Activated CD4-positive, alpha-beta T cell treated with anti-CD3 and anti-CD28 coated beads, Interleukin-2, amount 50 U/mL, for 48 hours (primary cell): ENCODE measurements at places on chromosomes 12 and 14.

DNA sequence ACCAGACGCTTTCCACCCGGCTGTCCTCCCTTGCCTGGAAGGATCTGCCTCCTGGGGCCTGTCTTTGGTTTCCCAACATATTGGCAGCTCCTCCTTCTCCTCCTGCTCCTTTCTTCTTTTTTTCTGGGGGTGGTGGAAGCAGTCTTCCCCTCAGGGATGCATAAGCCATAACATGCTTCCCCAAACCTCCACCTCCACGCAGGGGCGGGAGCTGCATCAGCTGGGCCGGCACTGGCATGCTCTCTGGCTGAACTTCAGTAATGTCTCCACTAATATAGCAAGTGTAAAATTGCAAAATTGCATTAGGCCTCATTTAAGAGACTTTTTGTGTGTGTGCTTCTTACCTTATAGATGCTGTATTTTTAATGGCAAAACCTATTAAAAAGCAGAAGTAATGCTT lies 58.6 kb downstream of the GLT1D1 start:
- DNase-seq, result no peak

DNA sequence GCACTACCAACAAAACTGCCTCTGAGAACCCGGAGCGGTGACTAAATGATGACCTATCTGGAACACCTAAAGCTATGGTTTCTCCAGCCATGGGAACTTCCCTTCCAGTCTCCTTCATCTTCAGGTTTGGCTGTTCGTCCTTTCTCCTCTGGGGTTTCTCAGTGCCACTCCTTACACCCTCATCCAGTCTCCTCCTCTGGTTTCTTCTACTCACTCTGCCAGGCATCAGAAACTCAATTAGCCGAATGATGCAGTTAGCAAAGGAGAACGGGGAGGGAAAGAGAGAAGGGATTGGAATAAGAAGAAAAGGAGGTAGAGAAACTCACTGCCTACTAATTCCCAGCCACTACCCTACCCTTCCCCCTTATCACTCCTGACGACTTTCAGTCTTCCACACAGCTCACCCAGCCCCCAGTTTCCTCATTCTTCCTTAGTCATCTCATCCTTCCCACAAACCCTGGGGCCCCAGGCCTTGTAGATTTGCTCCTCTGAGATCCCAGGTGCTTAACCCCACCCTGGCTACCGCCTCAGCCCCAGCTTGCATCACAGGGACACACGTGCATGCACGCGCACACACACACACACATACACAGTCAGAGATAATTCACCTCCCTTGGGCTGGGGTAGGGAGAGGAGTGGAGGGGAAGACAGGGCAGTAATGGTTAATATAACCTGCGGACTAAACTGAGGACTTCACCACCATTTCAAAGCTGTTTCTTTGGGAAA lies 13.0 kb downstream of the FGD6 start:
- no peak for DNase-seq

DNA sequence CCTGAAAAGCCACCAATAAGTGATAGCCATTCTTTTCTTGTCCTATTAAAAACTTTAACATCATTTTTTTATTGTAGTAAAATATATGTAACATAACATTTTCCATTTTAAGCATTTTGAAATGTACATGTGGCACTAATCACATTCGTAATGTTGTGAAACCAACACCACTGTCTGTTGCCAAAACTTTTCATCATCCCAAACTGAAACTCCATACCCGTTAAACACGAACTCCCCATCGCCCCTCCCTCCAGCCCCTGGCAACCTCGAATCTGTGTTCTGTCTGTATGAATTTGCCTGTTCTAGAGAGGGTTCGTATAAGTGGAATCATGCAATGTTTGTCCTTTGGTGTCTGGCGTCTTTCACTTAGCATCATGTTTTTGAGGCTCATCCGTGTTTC lies 75.9 kb downstream of the CCDC92 start:
- DNase-seq, result no peak

- no peak for DNase-seq
These were observed 274.7 kb downstream of the EGLN3 start for GRCh38 chr14:33676135-33676566.

GRCh38 chr12:20089077-20089476 lies 279.3 kb upstream of the PDE3A start:
- DNase-seq, result no peak

DNA sequence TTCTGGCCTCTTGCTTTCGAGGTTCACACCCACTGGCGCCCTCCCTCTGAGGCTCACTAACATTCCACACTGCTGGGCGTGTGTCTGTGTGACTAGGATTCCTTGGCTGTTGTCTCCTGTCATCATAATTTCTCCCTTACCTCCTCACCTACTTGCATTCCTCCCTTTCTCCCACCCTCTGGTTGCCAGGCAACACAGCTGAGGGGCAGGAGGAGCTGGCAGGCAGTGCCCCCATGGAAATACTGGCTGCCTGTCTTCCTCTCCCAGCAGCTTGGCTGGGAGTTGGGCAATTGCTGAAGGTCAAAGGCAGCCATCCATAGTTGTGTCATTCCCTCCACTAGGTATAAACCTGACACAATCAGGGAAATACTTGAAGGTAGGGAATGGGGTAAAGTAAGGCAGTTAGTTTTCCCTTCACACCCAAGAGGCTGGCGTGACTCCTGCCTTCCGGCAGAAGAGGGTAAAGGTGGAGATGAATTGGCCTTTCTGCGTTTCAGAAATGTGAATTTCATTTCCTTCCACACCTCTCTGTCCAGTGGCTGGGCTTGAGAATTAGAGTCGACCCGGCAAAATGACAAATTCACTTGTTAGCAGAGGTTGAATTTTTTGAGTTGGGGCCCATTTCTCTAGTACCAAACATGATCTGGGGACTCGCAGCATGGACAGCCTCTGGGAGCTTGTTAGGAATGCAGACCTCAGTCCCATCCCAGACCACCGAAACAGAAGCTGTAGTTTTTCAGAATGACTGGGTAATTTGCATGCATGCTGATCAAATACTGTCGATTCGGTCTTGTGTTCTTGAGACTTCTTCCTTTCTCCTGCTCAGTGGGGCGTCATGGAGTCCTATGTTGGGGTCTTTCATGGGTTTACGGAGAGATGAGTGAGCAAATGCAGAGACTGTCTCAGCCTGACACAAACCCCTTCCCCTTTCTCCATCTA lies 24.3 kb upstream of the EMP1 start:
- no peak for DNase-seq

DNA sequence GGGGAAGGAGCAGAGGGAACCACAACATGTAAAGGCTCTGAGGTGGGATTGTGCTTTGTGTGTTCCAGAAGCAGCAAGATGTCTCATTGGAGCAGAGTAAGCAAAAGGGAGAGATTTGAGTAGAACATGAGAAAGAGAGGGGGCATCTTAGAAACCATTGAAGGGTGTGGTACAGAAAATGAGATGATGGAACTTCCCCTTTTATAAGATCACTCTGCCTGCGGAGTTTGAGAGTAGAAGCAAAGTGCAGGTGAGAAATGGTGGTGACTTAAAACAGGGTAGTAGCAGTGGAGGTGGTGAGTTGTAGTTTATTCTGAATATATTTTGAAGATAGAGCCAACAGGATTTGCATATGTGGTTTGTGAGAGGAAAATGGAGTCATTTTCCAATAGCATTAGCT lies 56.0 kb downstream of the FBXO34 start:
- no peak for DNase-seq

- DNase-seq, result no peak
These were observed 270.5 kb upstream of the PWP1 start for GRCh38 chr12:107415071-107415470.

- DNase-seq, result no peak
These were observed 1417.4 kb upstream of the FLRT2 start for GRCh38 chr14:84112589-84112988.

DNA sequence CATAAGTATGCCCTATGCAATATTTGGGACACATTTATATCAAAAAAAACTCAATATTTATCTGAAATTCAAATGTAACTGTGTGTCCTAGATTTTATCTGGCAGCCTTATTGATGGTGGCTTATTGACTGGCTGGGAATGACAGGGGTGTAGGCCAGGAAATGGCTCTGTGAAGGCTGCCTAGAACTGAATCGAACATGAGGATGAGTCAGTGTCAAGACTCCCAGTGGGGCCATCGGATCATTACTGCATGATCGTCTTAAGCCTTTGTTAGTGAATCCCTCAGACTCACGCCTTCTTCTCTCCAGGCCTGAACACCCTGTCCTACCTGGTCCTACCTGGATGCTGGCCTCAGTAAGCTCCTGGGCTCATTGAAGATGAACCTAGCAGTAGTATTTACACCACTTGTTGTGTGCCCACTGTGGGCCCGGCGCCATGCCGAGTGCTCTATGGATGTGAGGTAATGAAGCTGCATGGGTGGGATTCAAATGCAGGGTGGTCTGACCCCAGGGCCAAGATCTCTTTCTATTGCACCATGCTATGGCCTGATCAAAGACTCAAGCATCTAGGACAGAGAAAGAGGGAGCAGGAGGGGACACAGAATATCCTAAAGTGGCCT lies 21.0 kb upstream of the FAIM2 start:
- DNase-seq, result no peak

DNA sequence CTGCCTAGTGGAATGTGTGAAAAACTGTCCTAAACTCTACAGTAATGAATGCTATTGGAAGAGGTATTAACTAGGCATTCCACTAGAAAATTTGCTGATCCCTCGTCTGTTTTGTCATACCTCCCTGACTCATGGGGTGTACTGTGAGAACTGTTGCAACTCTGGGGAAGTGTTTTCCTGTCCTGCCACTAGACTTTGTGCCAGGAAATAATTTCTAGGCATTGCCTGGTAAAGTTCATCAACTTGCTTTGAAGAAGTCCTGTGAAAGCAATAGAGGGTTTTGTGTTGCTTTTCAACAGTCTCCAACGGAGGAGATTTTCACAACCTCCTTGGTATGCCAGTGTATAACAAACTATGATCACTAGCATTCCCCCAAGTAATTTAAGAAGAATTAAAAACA lies 139.9 kb downstream of the AKAP6 start:
- no peak for DNase-seq

GRCh38 chr14:101098641-101099040 lies 195.1 kb upstream of the RTL1 start:
- DNase-seq, result no peak

GRCh38 chr12:75970310-75970709 lies 61.3 kb downstream of the PHLDA1 start:
- no peak for DNase-seq

DNA sequence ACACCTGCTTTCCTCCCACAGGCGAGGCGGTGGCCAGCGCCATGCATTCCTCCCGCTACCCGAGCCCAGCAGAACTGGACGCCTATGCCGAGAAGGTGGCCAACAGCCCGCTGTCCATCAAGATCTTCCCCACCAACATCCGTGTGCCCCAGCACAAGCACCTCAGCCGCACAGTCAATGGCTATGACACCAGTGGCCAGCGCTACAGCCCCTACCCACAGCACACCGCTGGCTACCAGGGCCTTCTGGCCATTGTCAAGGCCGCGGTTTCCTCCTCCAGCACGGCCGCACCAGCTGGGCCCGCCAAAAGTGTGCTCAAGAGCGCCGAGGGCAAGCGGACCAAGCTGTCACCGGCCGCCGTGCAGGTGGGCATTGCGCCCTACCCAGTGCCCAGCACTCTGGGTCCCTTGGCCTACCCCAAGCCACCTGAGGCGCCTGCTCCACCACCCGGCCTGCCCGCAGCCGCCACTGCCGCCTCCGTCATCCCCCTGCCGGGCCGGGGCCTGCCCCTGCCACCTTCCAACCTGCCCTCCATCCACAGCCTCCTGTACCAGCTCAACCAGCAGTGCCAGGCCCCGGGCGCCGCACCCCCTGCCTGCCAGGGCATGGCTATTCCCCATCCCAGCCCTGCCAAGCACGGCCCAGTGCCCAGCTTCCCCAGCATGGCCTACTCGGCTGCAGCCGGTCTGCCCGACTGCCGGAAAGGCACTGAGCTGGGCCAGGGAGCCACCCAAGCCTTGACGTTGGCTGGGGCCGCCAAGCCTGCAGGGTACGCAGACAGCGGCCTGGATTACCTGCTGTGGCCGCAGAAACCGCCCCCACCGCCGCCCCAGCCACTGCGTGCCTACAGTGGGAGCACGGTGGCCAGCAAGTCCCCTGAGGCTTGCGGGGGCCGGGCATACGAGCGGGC lies 54.6 kb downstream of the FAM222A start:
- DNase-seq, result no peak

DNA sequence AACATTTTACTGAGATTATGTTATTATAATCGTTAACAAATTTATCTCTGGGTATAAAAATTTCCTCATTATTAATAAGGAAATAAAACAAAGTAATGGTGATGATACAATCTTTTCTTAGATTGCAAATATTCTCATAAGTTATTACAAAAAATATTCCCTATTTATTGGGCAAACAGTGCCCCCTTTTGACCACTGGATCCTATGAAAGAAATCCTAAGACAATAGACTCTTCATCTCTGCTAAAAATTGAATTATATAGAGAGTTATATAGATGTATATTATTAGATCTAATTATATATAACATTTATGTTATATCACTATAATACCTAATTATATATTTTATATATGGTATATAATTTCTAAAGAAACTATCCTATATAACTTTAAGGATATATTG lies 94.2 kb upstream of the FGD4 start:
- DNase-seq, result no peak

- no peak for DNase-seq
These were observed 84.7 kb downstream of the GPATCH2L start for GRCh38 chr14:76236172-76237130.

DNA sequence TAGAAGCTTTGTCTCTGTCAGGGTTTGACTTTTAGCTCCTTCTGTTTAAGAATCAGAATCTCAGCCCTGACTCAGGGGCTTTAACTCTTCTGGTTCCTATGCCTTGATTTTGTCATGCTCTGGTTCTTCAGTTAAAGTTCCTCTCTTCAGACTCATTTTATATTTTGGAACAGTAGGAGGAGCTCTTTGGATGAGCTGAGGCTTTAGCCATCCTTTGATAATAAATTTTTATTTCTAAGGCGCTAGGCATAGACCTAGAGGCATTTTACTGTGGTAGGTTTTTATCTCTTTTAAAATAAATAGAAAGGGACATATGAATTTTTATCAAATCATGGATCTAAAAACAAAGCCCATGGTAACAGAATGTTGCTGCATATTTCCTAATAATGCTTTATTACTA lies 51.7 kb downstream of the ATP23 start:
- DNase-seq, result no peak

GRCh38 chr14:60777856-60778578 lies 43.5 kb downstream of the MNAT1 start:
- no peak for DNase-seq

GRCh38 chr12:46790066-46790465 lies 35.7 kb downstream of the SLC38A4 start:
- no peak for DNase-seq

- DNase-seq, result no peak
These were observed 22.0 kb downstream of the AP5M1 start for GRCh38 chr14:57290751-57291150.

GRCh38 chr12:53967421-53967925 lies 5.5 kb upstream of the HOXC11 start:
- no peak for DNase-seq
